Cerebellum (tissue), 4 donors: ENCODE measurements at places on chromosomes 7 and 10. TPM values are rescaled to one million over a fixed set of nuclear protein-coding genes. Genes with fewer than 3 reads are reported as not detected.

DNA sequence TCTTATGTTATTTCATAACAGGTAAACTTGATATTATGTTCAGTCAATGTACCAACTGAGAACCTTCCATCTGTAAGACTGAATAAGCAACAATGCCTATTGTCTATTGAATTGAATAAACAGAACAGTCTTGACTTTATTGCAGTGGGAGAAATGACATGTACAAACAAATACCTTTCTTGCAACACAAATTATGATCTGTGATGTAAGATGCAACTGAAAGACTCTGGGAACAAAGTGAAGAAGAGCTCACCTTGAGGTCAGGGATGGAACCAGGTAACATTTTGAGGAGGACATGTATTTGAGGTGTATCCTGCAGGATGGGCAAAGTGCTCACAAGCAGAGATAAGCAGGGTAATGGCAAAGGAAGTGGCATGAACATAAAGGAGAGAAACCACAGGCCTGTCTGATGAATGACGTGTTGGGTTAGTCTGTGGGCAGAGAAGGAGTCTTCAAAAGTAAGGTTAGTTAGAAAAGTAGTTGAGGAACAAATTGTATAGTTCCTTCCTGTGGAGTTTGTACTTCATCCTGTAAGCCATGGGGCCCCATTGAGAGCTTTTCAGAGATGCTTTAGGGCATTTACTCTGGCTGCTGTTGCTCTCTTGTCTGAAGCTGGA lies 9.5 kb downstream of the PNLIPRP3 start:
- DNase-seq = no peak

DNA sequence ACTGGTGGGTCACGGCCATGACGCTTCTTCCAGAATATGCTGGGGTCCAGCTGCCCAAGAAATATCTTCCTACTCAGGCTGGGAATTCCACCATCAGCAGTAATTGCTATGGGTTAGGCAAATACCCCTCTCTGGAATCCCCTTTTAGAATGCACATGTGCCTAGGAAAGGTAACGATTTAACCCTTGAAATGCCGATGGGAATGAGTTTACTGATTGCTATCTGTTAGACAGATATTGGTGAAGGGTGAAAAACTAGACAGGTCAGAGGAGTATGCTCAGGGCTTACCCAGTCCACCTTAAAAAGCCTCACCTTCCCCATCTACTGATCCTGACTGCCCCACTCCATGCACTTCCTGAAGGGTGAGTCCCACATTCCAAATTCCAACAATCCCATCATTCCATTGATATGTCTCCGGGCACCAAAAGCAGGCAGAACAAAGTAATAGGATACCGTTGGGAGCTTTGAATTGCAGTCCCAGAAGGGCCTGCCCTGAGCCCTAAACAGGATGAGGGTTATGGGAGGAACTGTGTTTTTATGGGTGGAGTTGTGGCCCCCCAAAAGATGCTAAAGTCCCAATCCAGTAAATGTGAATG lies 59.3 kb downstream of the DLG5 start:
- DNase-seq = no peak

- DNase-seq = no peak
These were observed 190.0 kb downstream of the PTPN20 start for GRCh38 chr10:47101196-47101595.

DNA sequence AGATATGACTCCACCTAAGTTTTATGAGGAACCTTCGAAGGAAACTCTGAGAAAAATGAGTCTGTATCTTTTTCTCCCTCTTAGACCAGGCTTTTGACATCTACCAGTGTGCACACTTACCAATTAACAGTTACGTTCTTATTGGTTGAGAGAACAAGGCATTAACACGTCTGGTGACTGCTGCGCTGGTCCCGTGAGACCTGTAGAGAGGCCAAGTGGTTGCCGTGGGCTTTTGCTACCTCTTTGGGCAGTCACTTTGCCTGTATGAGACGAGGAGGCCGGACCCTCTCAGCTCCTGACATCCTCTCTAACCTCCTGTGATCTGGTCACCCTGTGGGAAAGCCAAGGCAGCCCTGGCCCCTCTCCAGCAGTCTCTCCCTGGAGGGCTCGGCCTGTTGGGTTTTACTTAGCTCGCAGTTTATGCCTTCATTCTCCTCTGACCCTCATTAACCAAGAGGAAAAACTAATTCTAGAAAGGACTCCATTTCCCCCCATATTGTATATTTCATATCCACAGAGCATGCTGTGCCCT lies 513.9 kb upstream of the GALNT17 start:
- no peak for DNase-seq

SPDYE1 gene
- 0.09 TPM for total RNA-seq

GRCh38 chr7:32316839-32317238 lies 173.3 kb downstream of the LSM5 start:
- DNase-seq = no peak

- DNase-seq = no peak
These were observed 18.5 kb upstream of the C10orf67 start for GRCh38 chr10:23362879-23363792.

GRCh38 chr7:69620063-69620462 lies 21.8 kb downstream of the AUTS2 start:
- no peak for DNase-seq

INMT gene
- total RNA-seq = 0.73 TPM

- DNase-seq = no peak
These were observed 23.4 kb upstream of the GSAP start for GRCh38 chr7:77439572-77439971.

PTF1A gene
- 4.4 TPM for total RNA-seq

ACHE gene
- total RNA-seq = 14.4 TPM
